Stimulated activated CD8-positive, alpha-beta memory T cell treated with anti-CD3 and anti-CD28 coated beads, Interleukin-4, amount 100 ng/mL, for 1 hour (primary cell): ENCODE measurements at places on chromosomes 3 and 15.

- DNase-seq: no peak
These were observed 83.3 kb downstream of the NR2E3 start for GRCh38 chr15:71893691-71894090.

- DNase-seq: no peak
These were observed 47.7 kb downstream of the WNT7A start for GRCh38 chr3:13832130-13832529.

DNA sequence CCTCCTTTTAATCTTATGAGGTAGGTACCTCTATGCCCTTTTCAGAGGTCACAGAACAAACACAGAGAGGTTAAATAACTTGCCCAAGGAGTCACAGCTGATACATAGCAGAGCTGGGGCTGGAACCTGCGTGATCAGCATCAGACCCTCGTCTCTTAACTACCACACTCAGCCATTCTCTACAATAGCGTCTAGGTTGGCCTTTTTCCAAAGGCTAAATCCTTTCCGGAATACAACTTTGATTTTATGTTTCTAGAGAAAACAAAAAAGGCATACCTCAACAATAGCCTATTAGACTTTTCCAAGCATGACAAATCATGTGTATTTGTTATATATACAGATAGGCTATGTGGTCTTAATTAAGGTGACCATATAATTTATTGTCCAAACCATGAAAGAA is 187.2 kb downstream of the RORA start:
- no peak for DNase-seq

DNA sequence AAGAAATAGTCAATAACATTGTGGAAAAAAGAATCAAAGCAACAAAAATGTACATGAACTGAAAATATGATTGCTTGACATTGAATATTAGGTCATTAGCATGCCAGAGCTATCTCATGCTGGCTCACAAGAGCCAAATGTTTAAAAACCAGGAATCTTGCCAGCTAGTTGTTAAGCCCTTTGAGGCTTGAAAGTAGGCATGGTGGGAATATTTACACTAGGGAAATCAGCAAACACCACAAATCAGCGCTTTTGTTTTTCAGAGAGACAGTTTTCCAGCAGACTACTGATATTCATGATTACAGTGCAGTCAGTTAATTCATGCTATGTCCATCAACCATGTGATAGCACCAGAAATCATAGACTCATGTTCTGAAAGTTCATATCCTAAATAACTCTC is 144.8 kb downstream of the ARPP21 start:
- DNase-seq: no peak

DNA sequence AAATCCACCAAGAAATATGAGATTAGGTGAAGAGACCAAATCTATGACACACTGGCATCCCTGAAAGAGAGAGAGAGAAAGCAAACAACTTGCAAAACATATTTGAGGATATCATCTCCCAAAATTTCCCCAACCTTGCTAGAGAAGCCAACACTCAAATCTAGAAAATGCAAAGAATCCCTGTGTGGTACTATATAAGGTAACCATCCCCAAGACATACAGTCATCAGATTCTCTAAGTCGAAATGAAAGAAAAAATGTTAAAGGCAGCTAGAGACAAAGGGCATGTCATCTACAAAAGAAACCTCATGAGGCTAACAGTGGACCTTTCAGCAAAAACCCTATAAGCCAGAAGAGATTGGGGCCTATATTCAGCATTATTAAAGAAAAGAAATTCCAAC is 622.1 kb upstream of the LMCD1 start:
- no peak for DNase-seq

GRCh38 chr15:71112429-71112828 is 2.8 kb upstream of the THSD4 start:
- DNase-seq: no peak
